Activated CD4-positive, CD25-positive, alpha-beta regulatory T cell treated with anti-CD3 and anti-CD28 coated beads, Interleukin-2, amount 50 U/mL, for 72 hours (primary cell): ENCODE measurements at places on chromosomes 7 and 10.

DNA sequence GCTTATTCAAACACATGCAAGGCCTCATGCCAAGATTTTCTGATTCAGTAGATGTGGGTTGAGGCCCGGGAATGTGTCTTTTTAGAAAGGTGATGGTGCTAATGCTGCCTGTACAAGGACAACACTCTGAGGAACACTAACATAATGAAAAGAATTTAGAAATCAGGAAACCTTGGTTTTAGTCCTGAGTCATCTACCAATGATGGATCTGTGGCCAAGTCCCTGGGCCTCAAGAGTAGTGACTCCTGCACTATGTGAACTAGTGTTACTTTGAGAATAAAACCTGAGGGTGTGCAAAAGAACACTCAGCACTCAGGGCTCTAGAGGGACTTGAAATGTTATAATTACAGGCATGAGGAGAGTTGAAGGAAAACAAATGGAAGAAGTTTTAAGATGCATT lies 741.7 kb upstream of the GALNT17 start:
- DNase-seq = no peak

DNA sequence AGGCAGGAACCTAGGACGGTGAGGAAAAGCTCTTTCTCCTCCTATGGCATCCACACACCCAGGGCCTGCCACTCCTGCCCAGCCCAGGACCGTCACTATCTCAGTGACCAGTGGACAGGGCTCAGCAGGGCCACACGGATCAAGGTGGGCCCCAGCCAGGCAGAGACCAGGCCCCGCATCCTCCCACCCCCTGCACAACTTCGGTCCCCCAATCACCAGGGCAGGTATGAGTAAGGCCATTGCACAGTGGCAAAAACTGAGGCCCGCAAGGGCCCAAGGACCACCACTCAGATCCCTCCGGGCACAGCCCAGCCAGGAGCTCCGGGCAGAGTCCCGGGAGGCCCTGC lies 30.3 kb downstream of the OAT start:
- DNase-seq = no peak

GRCh38 chr7:100079024-100079560 lies 2.4 kb downstream of the ZNF3 start:
- DNase-seq = no peak

DNA sequence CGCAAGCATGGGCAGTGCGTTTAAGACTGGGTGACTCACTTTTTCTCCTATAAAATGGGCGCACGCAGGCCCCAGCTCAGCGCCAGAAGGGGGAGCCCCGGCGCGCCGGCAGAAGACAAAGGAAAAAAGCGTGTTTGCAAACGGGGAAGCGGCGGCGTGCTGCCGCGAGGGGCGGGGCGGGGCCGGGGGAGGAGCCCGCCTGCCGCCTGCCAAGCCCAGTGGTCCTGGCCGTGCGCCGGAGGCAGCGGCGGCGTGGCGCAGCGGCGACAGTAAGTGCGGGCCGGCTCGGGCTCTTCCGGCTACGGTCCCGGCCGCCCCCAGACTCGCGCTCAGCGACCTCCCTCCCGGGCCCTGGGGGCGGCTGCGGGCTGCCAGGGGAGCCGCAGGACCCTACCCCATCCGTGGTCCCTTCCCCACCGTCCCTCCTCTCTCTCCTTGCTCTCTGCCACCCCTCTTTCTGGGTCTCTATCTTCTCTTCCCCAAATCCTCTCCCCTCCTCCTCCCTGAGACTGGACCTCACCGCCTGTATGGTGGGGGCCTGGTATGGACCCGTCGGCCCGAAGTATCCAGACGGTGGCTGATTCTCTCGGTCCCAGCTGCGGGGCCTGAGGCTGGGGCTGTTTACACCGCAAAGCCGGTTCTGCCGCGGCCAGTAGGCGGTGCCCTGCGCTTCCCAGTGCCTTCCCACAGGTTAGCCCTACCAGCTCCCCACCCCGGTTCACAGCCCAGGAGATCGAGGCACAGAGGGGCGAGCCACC lies at the start of gene SLC29A3:
Gene SLC29A3, plus strand, starts transcription at position 218 of the 758 bp plus-strand sequence. Its CDS starts 51 bp downstream, at position 269.
- peak; percentile 85 for DNase-seq

DNA sequence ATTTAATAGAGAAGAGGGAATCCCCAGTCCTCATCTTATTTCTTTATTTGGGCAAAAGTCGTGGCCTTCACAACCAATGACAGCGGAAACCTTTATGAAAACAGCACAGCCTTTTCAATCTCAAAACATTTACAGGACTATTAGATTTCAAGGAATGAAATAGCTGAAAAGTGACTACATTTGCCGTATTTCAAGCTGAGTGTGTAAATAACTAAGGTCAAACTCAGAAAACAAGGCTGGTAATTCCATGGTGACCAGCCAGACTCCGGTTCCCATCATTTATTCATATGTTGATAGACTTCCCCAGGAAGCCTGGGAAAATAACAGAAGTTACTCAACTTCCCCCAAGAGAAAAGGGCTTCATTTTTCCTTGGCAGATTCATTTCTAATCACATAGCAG lies 457.3 kb upstream of the NFE2L3 start:
- DNase-seq = no peak

DNA sequence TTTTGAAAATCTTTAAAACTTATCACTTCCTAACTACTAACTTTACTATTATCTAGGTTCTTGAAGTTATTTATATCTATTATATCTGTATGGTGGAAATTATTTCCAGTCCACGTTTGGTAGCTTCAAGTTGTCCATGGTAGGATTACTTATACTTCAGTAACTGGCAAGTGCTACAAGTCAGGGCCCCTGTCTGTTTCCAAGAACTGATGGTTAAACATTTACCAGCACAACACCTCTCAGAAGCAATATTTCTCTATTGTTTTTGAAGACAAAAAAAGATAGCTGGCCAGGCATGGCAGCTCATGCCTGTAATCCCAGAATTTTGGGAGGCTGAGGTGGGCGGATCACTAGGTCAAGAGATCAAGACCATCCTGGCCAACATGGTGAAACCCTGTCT lies 240.4 kb upstream of the RHOBTB1 start:
- no peak for DNase-seq

DNA sequence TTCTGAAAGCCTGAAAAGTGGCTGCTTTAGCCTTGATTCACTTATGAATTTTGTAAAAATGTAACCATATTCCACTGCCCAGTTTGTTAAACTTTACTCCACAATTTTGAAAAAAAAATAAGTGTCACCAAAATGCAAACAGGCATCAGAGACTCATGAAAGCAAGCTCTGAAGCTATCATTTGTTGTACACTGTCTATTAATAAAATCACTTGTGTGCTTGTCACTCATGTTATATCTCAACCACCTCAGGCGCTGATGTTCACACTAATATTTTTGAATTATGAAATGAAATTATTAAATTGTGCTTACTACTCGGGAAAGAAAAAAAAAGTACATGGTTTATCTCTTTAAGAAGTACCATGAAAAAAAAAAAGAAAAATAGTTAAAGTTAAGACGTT lies 34.5 kb upstream of the DKK1 start:
- DNase-seq = no peak

GRCh38 chr10:131635564-131636015 lies 265.2 kb upstream of the PPP2R2D start:
- no peak for DNase-seq

- DNase-seq = no peak
Measured at GRCh38 chr7:138091032-138091431, 14.8 kb downstream of the AKR1D1 start.

DNA sequence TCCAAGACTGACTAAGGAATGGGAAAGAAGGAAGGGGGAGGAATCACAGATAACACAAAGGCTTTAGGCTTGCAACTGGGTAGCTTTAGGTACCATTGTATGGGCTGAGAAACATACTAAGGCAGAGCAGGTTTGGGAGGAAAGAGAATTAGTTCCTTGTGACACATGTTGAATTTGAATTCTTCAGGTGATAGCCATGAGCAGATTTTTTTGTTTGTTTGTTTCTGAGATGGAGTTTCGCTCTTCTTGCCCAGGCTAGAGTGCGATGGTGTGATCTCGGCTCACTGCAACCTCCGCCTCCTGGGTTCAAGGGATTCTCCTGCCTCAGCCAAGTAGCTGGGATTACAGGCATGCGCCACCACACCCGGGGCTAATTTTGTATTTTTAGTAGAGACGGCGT lies 4.4 kb upstream of the SND1 start:
- no peak for DNase-seq

DNA sequence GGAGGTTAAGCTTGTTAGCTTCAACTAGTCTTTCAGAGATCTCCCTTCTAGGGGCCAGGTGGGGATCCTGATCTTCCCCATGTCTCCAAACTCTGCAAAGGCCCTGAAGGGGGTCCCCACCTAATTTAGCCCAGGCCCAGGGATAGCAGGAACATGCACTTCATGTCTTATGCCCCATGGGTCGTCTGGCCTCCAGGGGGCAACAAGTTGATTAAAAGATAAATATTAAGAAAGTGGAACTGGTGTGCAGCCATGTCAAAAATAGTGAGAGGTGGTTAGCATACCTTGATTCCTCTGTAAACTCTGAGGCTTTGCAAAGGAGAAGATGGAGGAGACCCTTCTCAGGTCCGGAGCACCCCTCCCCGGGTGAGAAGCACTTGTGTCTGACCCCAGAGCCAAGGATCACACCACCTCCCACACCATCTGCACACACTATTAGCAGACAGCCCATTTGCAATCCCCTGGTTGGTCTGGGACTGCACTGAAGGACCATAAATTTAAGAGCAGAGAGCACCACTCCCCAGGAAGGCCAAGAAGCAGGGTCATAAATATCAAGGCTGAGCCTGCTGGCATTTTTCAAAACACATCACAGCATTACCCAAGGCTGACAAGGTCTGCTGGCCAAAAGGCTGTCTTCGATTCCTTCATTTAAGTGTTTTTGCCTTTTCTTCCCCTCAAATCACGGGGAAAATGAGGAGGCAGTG lies 44.2 kb upstream of the LRRC18 start:
- no peak for DNase-seq

- DNase-seq = no peak
Measured at GRCh38 chr7:130302649-130303048, 9.7 kb downstream of the CPA4 start.

GRCh38 chr10:120456143-120456625 lies 843 bp upstream of the PLPP4 start:
- no peak for DNase-seq

DNA sequence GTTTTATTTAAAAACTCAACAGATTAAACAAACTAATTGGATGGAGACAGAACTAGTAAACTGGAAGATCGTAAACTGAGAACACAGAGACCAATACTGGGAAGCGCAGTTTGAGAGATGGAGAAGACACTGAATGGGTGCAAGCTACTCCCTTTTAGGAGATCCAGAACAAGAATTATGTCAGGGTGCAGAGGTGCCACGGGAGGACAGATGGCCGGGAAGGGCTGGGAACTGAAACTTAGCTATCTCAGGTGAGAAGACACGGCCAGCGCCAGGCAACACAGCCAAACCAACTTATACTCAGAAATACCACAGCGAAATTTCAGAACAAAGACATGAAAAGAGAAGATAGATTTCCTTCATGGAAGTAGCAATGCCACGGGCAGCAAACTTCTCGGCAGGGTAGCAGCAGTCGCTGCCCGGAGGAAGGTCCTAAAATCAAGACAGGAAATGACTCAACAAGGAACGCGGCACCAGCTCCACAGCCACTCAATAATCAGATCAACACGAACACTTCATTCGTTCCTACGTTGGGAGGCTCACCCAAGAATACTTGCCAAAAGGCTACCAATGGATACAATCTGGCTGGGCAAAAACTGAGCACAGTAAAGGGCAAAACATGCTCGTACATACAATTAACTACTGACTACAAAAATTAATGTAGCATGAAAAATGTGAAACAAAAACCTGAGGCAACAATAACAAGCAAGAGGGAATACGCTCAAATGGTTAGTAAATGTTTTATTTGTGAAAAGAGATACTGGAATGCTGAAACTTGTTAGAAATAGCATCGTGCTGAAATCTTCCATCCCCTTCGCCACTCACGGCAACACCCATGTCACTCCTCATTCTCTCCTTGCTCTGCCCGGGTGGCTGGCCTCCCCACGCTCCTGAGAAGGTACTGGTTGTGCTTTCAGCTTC lies 2.2 kb upstream of the LRRC27 start:
- no peak for DNase-seq

GRCh38 chr10:105139363-105139896 lies 498.3 kb downstream of the SORCS3 start:
- DNase-seq = no peak

GRCh38 chr10:110474826-110475225 lies 22.9 kb upstream of the DUSP5 start:
- no peak for DNase-seq

DNA sequence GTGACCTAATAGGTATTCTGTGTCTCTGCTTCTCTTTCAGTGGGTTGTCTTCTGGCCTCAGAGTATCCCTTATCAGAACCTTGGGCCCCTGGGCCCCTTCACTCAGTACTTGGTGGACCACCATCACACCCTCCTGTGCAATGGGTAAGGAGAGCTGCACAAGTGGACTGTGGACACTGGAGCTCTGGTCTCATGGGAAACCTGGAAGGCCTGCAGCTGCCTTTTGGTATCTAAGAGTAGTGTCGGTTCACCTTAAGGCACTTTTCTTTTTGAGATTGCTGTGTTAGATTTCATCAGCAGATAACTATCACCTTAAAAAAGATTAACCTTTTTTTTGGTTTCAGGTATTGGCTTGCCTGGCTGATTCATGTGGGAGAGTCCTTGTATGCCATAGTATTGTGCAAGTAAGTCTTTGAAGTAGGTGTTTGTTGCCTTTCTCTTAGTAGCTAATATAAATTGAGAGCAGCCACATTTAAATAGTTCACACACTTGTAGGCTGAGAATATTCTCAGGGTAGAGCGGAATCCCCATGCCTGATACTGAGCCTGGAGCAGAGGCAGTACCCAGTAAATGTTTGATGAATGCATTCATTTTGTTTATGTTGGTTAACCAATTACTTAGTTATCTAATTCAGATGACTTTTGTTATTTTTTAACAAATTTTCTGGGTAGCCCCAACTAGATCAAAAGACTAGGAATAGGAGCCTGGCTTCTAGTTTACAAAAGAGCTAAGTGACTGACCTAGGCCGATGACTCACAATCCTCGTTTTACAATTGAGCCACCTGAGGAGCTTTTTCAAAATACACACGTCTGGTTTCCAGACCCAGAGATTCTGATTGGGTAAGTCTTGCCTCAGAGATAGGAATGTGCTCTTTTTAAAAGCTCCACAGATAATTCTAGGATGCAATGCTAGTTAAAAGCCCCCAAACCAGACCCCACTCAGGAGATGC lies 3.6 kb downstream of the TMEM254 start:
- DNase-seq = no peak

DNA sequence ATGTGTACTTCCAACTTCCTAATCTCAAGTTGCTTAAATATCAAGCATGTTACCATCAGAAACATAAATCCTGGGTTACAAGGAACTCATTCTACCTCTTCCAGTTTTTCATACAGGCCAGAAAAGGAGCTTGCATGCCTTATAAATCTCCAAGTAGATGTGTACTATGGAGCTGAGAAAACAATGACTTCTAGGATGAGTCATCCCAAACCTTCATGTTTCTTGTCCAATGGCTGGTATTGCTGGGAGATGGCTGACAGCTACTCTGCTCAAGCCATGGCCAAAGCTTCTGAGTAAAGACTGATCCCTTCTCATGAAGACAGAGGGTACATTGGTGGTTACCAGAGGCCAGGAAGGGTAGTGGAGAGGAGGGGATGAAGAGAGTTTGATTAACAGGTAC lies 8.6 kb downstream of the RAPGEF5 start:
- no peak for DNase-seq

GRCh38 chr7:4556868-4557793 lies 125.0 kb upstream of the FOXK1 start:
- DNase-seq = no peak

- DNase-seq = no peak
Measured at GRCh38 chr7:28102797-28103196, 77.8 kb downstream of the JAZF1 start.
